Cortex of kidney (tissue), 1 donor: ENCODE measurements at places on chromosomes 3 and 15.

DNA sequence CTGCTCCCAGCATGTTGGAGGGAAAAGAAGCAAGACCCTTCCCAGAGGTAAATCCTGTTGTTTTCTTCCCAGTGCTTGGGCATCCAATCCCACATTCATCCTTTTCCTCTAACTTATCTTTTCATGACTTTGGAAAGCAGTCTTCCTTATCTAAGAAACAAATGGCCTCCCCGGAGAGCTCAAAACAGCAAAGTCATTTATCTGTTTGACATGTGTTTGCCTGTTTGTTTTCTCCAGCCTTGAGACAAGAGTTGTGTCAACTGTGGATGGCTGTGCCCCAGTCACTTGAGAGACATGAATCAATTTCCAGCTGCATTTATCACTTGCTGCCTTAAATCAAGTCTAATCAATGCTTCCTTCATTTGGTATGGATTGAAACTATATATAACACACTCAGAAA lies 103.9 kb downstream of the SHQ1 start:
- DNase-seq = no peak

GRCh38 chr3:72273615-72274014 lies 488.7 kb upstream of the PROK2 start:
- no peak for DNase-seq

DNA sequence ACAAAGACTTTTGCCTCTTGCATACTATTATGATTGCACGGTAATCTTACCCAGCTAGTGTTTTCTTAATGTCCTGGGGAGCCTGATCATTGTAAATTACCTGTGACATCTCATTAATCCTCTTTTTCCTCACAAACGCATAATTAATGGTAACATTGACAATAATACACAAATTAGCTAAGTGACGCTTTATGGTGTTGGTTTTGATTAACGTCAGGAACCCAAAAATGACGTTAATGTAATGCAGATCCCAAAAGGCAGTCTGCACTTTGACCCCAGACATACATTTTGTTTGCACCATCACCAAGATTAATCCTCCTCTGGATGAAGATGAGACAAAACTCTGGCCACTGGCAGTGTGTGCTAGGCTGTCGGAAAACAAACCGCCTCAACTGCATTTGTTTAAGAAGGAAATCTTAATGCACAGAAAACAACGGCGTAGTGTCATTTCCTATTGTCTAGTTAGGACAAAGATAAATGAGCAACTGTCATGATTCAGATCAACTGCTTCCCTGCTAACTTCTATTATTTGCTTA lies 83.9 kb upstream of the CDIN1 start:
- no peak for DNase-seq

DNA sequence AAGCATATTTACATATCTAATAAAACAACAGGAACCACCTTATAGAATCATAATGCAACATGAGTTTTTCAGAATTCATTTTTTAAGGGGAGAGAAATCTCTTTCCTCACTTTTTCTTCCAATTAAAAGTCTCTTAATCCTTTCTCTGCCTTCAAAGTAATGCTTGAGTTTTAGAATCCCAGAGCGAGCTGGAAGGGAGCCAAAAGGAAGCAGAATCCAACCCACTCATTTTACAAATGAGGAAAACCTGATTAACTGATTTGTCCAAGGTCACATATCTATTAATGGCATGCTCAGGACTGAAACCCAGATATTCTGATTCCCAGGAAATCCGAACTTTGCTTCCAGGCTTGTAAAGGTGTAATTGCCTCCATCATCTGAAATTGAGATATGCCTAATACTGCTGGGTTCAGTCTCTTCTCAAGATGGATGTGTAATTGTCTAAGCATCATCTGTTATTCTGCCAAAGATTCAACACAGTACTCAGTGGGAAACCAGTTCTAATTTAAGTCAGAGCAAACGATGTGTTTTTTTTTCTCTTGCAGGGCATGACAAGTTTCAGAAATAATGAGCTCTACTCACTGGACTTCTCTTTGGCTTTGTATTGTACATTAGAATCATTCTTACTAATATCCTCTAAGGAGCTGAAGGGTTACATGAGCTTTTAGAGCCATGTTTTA lies 481.4 kb upstream of the CFAP20DC start:
- no peak for DNase-seq

- no peak for DNase-seq
Measured at GRCh38 chr3:132550579-132551305, 46.3 kb upstream of the ACKR4 start.

DNA sequence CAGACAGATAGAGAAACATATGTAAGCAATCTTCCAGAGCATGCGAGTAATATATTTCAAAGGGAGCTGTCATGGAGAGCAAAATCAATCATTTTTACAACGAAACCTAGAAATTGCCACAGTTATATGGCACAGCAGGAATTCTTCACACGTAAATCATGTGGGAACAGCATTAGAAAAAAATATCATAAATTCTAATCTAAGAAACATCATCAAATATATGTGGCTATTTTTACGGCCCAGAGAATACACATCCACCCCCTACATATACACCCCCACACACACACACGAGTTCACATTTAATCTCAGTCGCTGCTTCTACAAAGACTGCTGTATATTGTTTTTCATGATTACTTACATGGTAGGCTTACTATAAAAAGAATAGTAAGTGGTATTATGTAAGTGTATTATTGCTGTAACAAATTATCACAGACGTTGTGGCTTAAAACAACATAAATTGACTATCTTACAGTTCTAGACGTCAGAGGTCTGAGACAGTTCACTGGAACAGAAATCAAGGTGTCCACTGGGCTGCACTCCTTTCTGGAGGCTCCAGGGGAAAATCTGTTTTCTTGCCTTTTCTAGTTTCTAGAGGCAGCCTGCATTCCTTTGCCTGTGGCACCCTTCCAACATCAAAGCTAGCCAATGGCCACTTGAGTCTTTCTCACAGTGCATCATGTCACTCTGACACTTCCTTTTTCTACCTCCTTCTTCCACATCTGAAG lies 363.3 kb downstream of the ULK4 start:
- DNase-seq = no peak

DNA sequence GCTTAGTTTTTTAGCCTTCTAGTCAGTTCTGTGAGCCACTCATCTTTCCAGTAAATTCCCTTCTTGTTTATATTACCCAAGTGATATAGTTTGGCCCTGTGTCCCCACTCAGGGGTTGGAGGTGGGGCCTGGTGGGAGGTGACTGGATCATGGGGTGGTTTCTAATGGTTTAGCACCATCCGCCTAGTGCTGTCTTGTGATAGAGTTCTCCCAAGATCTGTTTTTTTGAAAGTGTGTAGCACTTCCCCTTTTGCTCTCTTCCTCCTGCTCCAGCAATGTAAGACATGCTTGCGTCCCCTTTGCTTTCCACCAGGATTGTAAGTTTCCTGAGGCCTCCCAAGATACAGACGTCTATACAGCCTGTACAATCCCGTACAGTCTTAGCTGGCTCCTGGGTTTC lies 53.7 kb upstream of the INO80 start:
- no peak for DNase-seq

- DNase-seq = no peak
Measured at GRCh38 chr3:61589856-61590255, 28.5 kb downstream of the PTPRG start.

DNA sequence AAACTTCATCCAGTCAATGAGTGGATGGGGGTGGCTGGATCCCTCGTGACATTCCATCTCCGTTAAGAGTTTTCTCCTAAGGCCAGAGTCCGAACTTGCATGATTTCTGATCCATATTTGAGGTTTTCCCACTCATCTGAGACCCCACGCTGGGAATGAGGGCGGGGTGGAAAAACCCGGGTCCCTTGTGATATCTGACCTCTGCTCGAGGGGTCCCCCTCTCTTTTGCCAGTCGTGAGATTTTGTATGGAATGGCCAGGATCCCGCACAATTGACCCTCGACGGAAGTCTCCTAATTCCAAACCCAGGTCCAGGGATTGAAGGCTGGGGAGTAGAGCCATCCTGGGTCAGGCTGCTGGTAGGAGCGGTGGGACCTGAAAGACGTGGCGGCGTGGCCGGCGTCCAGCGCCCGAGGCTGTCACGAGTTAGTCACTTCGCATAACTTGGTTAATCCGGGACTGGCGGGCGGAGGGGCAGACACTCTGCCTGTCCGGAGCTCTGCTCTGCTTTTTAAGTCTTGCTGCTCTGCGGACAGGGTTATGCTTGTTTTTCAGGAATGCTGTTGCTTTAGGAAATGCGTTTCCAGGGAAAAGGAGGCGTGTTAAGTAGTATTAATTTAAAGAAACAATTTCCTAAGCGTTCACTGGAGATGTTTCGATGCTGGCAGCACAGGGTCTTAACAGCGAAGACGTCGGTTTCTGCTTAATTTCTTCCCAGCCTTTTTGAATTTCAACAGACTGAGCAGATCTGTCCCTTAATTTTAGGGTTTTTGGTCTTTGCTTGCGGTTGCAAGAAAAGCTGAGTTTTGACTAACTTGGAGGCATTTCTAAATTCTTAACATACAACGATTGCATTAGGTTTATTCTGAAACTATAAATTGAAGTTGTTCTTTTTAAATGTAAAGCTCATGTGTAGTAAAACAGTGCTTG lies 69.7 kb upstream of the LRRFIP2 start:
- no peak for DNase-seq

- no peak for DNase-seq
Measured at GRCh38 chr3:8757551-8758518, 11.6 kb downstream of the OXTR start.

DNA sequence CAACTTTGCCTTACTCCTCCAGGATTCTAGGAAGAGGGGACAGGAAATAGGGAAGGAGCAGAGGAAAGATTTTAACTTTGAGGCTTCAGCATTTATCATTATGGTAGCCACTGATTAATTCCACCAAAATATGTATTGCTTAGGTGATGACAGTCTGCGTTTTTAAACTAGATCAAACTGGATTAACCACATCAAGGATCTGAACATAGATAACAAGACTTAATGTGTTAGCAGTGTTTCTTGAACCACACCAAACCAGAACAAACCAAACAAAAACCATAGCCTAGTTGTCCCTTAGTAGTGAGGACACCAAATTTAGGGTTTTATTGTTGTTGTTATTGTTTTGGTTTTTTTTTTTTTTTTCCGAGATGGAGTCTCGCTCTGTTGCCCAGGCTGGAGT lies 113.5 kb upstream of the LMOD3 start:
- DNase-seq = no peak

DNA sequence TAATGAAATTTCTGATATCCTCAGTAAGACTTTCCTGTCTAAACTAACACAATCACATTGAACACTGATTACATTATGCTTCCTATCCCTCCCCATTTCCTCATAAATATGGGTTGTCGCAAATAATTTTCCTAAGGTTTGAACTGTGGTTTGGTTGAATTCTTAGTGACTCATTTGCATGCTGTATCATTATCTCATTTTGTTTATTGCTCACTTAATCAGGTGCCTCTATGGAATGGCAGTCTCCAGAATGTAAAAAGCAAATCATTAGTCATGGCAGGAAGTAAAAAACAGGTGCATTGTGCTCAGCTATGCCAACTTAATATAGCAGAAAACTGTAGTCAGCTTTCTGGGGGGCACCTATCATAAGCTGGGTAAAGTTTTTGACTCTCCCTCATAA lies 216.0 kb upstream of the ZBTB20 start:
- no peak for DNase-seq

GRCh38 chr3:123605789-123606234 lies 21.0 kb upstream of the HACD2 start:
- DNase-seq = no peak

- no peak for DNase-seq
Measured at GRCh38 chr3:177515786-177516157, 318.5 kb upstream of the TBL1XR1 start.

- DNase-seq = peak; percentile 69
Measured at GRCh38 chr15:76931397-76932134, at the start of gene RCN2. TSS of gene RCN2 (plus strand) at chr15:76931749. CDS start at chr15:76931842, 93 bp downstream.

- DNase-seq = no peak
Measured at GRCh38 chr15:62573876-62574275, 408.8 kb upstream of the C2CD4B start.

- no peak for DNase-seq
Measured at GRCh38 chr15:51967583-51967982, 4.0 kb downstream of the LEO1 start.

- DNase-seq = no peak
Measured at GRCh38 chr15:62753518-62754221, 288.9 kb upstream of the TPM1 start.

DNA sequence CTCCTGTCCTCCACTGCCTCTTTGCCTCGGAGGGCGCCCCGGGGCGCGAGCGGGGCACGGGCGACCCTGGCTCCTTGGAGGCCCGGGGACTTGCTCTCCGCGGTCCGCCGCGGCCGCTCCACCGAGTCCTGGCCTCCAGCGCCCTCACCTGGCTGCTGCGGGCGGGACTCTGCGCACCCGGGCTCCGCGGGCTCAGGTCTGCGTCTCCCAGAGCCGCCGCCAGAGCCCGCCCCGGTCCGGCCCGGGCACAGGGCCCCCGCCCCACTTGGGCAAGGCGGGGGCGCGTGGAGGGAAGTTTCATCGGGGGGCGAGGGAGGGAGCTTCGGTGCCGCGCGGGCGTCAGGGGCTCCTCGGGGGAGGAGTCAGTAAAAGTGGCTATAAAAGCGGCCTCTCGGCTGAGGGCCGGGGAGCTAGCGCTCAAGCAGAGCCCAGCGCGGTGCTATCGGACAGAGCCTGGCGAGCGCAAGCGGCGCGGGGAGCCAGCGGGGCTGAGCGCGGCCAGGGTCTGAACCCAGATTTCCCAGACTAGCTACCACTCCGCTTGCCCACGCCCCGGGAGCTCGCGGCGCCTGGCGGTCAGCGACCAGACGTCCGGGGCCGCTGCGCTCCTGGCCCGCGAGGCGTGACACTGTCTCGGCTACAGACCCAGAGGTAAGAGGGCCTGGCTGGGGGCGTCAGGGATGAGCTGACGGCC lies at the start of gene CEMIP:
TSS of gene CEMIP (plus strand) at position 407 of the 694 bp plus-strand sequence. CDS start 94,510 bp downstream, outside the sequence.
- no peak for DNase-seq

- no peak for DNase-seq
Measured at GRCh38 chr15:77001351-77001750, 6.4 kb downstream of the PSTPIP1 start.

DNA sequence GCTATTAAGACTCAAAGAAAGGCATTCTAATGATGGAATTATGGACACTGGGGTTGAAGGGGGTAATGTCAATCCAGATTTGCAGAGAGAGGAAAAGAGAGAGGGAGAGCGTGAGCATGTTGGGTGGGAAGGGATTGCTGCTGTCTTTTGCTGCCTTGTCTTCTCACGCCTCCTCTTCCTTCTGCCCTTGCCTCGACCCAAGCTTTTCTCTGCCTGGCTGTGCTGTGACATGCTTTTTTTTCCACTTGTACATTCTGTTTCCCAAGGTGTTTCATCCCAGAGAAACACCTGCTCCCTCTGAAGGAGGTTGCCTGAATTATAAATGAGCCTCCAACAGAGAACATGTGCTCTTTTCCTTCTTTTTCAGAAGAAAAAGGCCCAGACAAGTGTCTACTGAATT lies 80.3 kb downstream of the BDH1 start:
- no peak for DNase-seq

GRCh38 chr3:25033407-25034029 lies 394.5 kb upstream of the RARB start:
- no peak for DNase-seq

GRCh38 chr15:67382723-67383122 lies 128.1 kb downstream of the IQCH start:
- no peak for DNase-seq

- DNase-seq = no peak
Measured at GRCh38 chr15:90761629-90762028, 44.5 kb downstream of the BLM start.

GRCh38 chr3:185030399-185030798 lies 122.5 kb downstream of the C3orf70 start:
- no peak for DNase-seq

GRCh38 chr3:129352650-129353588 lies 74.2 kb downstream of the HMCES start:
- no peak for DNase-seq
